MG63 (cell line): ENCODE measurements at places on chromosomes 11 and 22. TPM values are rescaled to one million over a fixed set of nuclear protein-coding genes. Genes with fewer than 3 reads are reported as not detected.

- DNase-seq, result no peak
Observed at GRCh38 chr11:109785714-109786113, 307.5 kb upstream of the ZC3H12C start.

- DNase-seq, result no peak
Observed at GRCh38 chr22:20752873-20753272, 21.0 kb upstream of the SERPIND1 start.

DNA sequence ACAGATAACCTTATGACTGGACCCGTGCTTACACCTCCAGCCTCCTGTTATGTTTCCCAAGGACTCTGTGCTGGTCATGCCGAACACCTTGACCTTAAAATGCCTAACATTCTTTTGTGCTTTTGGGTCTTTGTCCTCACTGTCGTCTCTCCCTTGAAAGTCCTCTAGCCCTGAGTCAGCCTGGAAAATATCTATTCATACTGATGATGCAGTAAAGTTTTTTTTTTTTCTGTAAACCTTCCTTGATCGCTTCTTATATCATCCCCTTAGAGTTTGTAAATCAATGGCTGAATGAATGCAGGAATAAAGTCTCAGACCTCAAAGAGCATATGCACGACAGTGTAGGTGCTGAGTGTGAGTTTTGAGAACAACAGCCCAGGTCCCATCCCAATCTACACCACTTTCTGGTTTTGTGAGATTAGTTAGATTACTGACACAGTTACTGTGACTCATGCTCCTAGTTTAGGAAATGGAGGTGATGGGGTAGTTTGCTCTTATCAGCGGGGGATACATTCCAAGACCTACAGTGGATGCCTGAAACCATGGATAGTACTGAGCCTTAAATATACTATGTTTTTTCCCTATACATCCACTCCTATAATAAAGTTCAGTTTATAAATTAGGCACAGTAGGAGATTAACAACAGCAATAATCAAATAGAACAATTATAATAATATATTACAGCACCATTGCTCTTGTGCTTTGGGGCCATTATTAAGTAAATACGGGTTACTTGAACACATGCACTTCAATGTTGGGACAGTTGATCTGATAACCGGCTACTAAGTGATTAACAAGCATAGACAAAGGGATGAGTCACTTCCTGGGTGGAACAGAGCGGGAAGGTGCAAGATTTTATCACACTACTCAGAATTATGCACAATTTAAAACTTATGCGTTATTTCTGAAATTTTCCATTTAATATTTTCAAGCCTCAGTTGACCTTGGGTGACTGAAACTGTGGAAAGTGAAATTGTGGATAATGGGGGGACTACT is 8.6 kb downstream of the TCN1 start:
- no peak for DNase-seq

- no peak for DNase-seq
Observed at GRCh38 chr11:87743007-87743406, 432.2 kb downstream of the RAB38 start.

DNA sequence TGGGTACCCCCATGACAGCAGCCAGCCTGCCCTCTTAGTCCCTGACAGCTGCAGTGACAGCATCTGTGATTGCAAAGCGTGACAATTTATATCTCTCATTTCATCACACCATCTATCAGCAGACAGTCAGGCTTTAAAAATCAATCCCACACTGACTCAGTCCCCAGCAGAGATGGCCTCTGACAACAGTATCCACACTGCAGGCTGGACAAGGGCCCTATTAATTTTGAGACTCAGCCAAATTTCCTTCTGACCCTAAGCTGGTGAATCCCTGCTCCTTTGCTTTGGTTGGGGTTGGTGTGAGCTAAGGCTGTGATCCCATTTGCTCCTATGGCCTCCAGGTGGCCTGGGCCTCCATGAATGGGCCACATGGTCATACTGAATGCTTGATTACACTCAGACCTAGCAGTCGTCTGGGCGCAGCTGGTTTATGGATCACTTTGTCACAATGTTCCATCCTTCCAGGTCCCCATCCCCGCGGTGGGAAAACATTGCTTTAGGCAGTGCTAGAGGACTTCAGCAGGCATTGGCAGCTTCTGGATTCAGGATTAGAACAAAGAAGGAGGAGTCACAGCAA is 68.2 kb upstream of the B3GAT1 start:
- DNase-seq, result no peak

- DNase-seq, result no peak
Observed at GRCh38 chr11:31895926-31896325, 84.8 kb upstream of the PAX6 start.

GRCh38 chr11:27873664-27874063 is 173.4 kb upstream of the BDNF start:
- DNase-seq, result no peak

- no peak for DNase-seq
Observed at GRCh38 chr11:105489446-105489845, 120.4 kb upstream of the GRIA4 start.

DNA sequence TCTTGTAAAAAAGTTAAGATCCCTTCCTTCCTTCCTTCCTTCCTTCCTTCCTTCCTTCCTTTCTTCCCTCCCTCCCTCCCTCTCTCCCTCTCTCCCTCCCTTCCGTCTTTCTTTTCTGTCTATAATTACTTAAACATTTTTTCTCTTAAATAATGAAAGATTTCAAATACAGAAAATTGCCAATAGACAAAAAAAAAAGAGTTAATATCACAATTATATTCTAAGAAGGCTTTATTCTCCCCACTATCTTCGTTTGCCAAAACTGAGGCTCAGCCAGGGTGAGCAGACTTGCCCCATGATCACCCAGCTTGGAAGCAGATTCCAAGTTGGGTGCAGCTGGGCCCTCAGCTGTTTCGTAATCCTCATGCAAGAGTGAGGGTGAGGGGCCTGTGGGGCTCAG is 327 bp upstream of the CACNA1I start:
- no peak for DNase-seq

DNA sequence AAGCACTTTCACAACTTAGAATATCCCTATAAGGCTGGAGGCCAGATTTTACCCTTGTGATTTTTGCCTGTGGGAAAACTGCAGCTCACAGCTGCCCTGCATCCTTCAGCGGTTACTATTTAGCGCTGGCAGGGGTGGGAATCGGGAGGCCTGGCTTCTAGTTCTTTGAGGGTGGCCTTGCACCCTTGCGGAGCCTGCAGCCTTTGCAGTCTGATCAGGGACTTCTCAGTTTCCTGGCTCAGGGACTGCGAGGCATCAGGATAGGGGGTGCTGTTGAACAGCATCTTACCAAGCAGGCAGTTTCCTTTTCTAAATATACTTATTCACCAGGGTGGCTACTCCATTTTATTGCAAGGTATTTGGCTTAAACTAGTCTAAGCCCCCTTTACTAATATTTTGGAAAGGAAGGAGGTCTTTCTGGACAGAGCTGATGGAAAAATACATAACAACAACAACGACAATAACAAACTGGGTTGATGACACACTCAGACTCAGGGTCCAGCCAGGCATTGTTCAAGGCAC is 2.9 kb upstream of the APOA1 start:
- DNase-seq, result no peak

GRCh38 chr11:67525275-67525976 is 2.2 kb upstream of the CABP2 start:
- no peak for DNase-seq

GRCh38 chr11:65928667-65929066 is 9.4 kb downstream of the DRAP1 start:
- no peak for DNase-seq

DNA sequence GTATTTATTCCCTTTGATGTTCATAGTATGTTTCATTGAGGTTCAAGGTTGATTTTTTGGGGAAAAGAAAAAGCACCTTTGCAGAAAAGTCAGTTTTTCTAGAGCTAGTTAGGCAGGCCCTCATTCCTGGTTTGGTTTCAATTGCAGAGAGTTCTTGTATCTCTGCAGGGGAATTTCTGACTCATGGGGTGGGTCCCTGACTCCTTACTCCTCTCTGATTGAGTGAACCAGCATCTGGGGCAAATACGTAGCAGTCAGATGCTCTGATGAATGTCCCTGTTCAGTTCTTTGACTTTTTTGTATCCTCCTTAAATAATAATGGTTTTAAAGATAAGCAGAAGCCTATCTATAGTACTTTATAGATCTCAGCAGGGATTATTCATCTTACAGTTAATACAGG is 7.7 kb upstream of the NCR3LG1 start:
- no peak for DNase-seq

- DNase-seq, result no peak
Observed at GRCh38 chr11:66183494-66184048, 84.9 kb upstream of the RAB1B start.

DNA sequence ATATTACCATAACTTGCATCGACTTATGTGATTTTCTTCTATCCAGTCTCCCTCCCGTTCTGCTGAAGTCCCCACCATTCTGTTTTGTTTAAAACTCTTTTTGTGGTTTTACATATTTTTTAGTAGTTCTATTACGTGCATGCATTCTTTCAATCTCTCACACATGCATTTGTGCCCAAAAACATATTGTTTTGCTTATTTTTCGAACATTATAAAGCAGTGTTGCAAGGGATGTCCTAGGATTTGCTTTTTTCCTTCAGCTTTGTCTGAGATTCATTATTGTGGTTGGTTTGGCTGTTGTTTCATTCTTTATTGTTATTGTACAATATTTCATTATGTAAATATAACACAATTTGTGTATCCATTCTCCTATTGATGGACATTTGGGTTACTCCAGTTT is 235.7 kb downstream of the DYNC2H1 start:
- DNase-seq, result no peak

- DNase-seq, result no peak
Observed at GRCh38 chr11:65016705-65017104, 2.7 kb downstream of the ARL2 start.

GRCh38 chr11:18394928-18395734 is 768 bp downstream of the LDHA start:
- DNase-seq, result no peak

GRCh38 chr11:70531281-70532065 is 133.1 kb downstream of the CTTN start:
- DNase-seq, result no peak

DNA sequence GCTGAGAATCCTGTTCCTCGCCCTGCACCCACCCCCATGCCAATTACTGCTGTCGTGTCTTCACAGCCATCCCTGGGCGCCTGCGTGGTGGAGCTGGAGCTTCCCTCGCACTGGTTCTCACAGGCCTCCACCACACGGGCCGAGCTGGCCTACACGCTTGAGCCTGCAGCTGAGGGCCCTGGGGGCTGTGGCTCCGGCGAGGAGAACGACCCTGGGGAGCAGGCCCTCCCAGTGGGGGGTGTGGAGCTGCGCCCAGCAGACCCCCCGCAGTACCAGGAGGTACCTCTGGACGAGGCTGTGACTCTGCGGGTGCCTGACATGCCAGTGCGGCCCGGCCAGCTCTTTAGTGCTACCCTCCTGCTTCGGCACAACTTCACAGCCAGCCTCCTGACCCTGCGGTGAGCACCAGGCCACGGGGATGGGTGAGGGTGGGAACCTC is 4.3 kb downstream of the TMEM132A start:
- no peak for DNase-seq

GRCh38 chr22:33654173-33654895 is 265.9 kb downstream of the LARGE1 start:
- no peak for DNase-seq

- no peak for DNase-seq
Observed at GRCh38 chr22:23752750-23753149, 1.5 kb downstream of the VPREB3 start.

- DNase-seq, result no peak
Observed at GRCh38 chr11:30045921-30046577, 29.2 kb upstream of the KCNA4 start.

- no peak for DNase-seq
Observed at GRCh38 chr11:117747892-117748291, 49.1 kb downstream of the DSCAML1 start.

- DNase-seq, result peak; percentile 77
Observed at GRCh38 chr11:123137431-123138224, 57.4 kb downstream of the CLMP start.

DNA sequence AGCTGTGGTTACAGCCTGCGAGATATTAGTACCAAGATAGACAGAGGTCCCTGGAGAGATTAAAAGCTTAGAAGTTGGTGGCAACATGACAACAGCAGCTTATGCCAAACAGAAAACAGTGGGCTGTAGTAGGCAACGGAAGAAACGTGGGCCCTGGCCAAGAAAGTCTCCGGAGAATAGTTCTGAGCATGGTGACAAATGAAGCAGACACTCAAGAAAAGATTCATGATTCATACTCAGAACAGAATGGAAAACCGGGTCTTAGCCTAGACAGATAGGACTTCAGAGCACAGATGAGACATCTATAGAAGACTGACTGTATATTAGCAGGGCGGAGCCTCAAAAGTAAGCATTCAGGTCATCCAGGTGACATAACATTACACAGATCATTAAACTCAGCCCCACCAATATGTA is 727.4 kb downstream of the ETS1 start:
- no peak for DNase-seq

DNA sequence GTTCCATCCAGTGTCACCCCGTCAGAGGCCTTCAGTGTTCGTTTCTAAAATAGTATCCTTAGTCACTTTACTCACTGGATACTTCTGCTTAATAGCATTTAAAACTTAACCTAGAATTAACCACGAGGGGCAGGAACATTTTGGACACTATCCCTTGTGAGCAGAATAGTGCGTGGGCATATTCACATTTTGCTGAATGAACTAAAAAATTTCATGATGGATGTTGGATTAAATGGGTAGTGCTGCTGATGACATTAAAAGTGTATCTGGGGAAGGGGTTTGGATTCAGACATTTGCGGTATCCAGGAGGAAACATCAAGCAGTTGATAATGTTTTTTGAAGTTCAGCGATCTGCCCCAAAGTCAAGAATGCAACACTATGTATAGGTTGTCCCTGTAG is 750 bp upstream of the NAT10 start:
- DNase-seq, result no peak

- DNase-seq, result no peak
Observed at GRCh38 chr22:37169406-37169805, 18.6 kb downstream of the C1QTNF6 start.

DNA sequence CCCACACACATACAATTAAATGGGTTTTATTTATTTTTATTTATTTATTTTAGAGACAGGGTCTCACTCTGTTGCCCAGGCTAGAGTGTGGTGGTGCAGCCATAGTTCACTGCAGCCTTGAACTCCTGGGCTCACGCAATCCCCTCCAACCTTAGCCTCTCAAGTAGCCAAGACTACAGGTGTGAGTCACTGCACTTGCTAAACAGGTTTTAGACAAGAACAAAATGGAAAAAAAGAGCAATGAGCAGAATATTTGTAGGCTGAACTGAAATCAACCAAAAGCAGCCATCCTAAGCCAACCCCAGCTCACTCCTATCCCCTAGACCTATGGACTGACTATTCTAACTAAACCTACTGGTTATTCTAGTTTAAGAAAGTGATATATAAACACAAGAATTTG is 37.8 kb downstream of the MRE11 start:
- no peak for DNase-seq

GRCh38 chr11:61256710-61257482 is 15.9 kb downstream of the PGA5 start:
- DNase-seq, result no peak

CD3E gene
- total RNA-seq, result not detected in 2 replicates

IFITM10 gene
- 0.03 and 1.8 TPM in 2 replicates for total RNA-seq

SMTNL1 gene
- total RNA-seq, result not detected in 2 replicates

SHISAL1 gene
- 37.9 and 49.6 TPM in 2 replicates for total RNA-seq

EXPH5 gene
- total RNA-seq, result 2.0 TPM in 1 of 2 replicates, not detected in the other

APOA5 gene
- not detected in 2 replicates for total RNA-seq

BBOX1 gene
- total RNA-seq, result not detected in 2 replicates

LMO1 gene
- total RNA-seq, result not detected in 2 replicates

P2RY2 gene
- total RNA-seq, result 0.15 and 1.3 TPM in 2 replicates

CD3D gene
- not detected in 2 replicates for total RNA-seq

LRRC56 gene
- 0.63 TPM in 1 of 2 replicates, not detected in the other for total RNA-seq

KRTAP5-7 gene
- total RNA-seq, result not detected in 2 replicates

CADM1 gene
- 34.4 and 49.3 TPM in 2 replicates for total RNA-seq

LMNTD2 gene
- 0.20 and 0.30 TPM in 2 replicates for total RNA-seq

TMPRSS4 gene
- not detected in 2 replicates for total RNA-seq

CRY2 gene
- 6.5 and 13.0 TPM in 2 replicates for total RNA-seq

PHF21A gene
- 2.0 and 79.2 TPM in 2 replicates for total RNA-seq

PIK3IP1 gene
- 0.17 and 3.7 TPM in 2 replicates for total RNA-seq
